ENCODE measurements at places on chromosomes 2 and 18.
A peak's percentile ranks its signal among the peaks of the same experiment; 100 is the strongest.

DNA sequence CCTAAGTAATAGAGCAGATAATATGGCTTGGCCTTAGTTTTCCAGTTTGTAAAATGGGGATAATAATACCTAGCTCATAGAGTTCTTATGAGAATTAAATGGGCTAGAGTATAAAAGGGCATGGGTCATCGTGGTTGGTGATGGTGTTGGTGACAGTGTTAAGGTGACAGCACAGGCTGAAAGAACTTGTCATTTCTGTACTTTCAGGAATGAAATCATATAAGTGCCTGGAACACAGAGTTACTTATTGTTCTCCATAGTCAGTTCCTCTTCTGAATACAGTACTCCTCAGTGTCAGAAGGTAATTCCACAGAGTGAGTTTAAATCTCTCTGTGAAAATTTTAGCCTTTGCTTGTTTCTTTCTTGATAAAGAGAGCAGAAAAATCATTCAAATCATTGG is 42.4 kb downstream of the KIF5C start:
- no peak for DNase-seq

DNA sequence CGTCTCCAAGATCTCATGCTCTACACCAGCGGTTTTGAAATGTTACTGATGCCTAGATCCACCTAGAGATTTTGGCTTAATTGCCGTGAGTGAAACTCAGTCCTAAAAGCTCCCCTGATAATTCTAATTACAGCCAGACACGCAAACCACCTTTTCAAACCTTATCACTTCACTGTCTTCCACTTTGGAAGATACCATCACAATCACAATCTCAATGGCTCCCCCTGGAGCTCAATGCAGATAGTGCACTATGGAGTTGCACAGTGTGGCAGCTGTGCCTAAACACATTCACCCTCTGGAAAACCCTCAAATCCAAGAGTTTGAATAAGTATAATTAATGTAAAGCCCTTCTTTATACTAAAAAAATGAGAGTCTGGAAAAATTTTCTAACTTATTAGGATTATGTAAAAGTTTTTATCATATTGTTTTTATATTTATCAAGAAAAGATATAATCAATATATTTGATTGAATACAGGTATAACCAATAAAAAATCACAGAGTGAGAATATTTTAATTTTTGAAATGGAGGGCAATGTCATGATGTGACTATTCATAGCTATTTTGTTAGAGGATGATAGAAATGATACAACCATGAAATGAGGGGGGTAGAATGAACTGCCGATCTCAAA is 102.9 kb upstream of the SLC8A1 start:
- peak; percentile 0 for DNase-seq

GRCh38 chr2:45300026-45300750 is 290.9 kb upstream of the SIX2 start:
- no peak for DNase-seq

GRCh38 chr2:10355471-10356438 is 53.1 kb downstream of the HPCAL1 start:
- no peak for DNase-seq

DNA sequence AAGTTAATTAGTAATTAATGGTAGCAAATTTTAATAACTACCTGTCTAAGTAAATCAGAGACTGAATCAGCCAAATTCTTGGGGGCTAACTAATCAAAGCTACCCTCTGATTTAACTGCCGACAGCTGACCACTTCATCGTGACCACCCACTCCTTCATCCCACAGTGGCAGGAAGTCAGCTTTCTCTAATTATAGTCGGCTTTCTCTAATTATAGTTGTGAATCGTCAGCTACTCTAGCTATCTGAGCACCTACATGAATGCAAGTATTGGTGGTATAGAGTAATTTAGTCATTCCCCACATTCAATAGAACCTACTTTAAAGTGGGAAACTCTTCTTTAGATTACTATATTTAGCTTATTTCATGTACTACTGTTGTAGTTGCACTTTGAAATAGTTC is 185.5 kb downstream of the PTGR3 start:
- DNase-seq: no peak

DNA sequence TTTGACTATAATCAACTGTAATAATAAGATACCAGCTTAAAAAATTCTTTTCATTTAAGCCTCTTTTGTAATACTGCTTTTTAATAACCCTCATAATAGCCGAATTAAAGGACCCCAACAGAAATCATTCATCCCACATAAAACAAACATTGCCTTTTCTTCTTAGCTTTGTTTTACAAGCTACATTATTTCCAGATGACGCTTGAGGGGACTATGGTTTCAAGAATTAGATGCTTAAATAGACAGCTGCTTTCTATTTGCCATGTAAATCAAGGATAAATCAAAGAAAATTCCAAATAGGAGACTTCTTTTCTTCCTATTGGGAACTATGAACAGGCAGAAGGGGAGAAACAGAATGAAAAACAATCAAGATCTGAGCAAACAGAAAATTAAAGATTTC is 200.7 kb upstream of the SMAD7 start:
- DNase-seq: no peak

DNA sequence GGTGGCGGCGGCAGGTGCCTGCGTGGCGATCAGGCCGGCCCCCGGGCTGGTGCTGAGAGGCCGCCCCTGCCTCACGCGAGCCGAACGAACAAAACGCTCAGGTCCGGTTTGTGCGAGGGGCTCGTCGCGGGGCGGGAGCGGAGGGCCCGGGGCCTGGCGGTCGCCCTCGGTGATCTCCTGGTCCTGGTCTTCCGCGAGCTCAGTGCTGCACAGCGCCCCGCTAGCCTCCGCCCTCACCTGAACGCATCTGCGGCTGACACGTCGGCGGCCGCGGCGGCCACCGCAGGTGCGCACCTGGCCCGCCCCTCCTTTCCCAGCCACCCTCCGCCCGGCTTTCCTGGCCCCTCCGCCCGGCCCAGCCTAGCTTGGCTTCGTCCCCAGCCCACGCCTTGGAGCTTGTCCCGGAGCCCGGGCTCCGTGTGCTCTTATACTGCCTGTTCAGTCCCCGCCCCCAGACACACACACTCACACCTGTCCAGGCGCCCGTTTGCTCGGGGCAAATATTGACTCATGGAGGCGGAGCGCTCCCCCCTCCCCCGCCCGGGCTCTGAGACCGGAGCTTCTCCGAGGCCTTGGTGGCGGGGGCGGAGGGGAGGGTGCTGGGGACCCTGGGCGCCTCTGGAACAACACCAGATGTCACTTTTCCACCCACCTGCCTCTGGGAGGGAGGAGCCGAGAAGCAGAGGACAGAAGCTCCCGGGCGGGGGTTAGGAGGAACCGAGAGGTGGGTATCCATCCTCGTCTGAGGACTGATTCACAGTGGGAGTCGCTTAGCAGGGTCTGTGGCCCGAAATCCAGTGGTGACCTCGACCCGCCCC is 8.6 kb upstream of the CRYBA2 start:
- DNase-seq: no peak

- no peak for DNase-seq
Observed at GRCh38 chr2:16660114-16660513, 5.5 kb downstream of the CYRIA start.

DNA sequence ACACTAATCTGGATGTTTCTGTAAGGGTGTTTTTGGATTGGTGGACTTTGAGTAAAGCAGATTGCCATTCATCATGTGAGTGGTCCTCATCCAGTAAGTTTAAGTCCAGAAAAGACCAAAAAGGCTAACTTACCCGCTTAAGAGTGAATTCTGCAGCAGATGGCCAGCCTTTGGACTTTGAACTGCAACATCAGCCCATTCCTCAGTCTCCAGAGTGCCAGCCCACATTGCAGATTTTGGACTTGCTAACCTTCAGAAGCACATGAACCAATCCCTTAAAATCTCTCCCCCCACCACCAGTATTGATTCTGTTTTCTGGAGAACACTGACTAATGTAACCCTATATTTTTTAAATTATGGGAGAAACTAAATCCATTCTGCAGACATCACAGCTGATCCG is 30.0 kb upstream of the SPATS2L start:
- no peak for DNase-seq

DNA sequence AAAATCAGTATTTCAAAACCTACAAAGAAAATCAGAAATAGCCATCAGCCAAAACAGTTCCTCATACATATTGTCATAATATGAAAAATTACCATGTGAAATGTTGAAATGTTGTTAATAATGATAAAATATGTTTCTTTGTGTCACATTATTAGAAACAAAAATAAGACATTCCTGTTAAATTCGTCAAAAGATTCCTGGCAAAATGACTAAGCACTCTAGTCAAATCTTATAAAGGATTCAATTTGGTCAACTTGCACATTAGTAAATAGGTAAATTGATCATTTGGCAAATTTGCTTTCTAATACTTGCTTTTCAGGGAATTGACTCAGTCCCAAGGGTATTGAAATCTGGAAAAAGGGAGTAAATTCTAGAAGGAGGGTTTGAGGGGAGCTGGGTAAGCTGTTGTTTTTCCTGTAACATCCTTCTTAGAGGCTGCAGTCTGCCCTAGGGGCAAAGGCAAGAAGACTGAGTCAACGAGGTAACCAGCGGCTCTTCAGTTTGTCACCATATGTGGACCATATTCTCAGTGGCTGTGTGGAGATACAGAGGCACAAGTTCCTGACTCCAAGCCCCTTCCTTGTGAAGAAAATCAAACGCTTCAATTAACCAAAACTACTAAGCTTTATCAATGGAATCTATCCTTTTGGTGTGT is 482.3 kb downstream of the TNS1 start:
- DNase-seq: no peak
